ENCODE measurements at places on chromosomes 7 and 10.

GRCh38 chr7:79984210-79984609 is 150.4 kb upstream of the GNAI1 start:
- DNase-seq: no peak

- DNase-seq: no peak
Measured at GRCh38 chr7:156616269-156617202, 24.0 kb upstream of the RNF32 start.

- no peak for DNase-seq
Measured at GRCh38 chr10:90193240-90193985, 492.0 kb downstream of the KIF20B start.

DNA sequence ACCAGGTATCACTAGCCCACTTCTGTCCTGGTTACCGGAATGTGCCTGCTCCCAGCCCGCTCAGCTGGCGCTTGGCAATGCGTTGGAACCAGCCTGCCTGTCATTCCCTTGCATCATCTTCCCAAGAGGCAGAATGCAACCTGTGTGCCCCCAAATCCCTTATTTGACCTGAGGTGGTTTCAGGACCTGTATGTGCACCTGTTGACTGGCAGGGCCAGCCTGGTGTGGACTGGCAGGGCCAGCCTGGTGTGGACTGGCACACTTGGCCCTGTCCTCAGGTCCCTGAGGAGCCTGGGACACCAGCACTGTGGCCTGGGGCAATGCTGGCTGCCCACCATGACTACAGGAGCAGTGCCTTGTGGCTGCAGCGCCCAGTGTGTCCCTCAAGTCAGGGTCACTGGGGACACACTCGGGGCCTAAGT is 38.2 kb downstream of the ZNF467 start:
- DNase-seq: no peak

- DNase-seq: no peak
Measured at GRCh38 chr10:91090761-91091529, 129.5 kb upstream of the PCGF5 start.

DNA sequence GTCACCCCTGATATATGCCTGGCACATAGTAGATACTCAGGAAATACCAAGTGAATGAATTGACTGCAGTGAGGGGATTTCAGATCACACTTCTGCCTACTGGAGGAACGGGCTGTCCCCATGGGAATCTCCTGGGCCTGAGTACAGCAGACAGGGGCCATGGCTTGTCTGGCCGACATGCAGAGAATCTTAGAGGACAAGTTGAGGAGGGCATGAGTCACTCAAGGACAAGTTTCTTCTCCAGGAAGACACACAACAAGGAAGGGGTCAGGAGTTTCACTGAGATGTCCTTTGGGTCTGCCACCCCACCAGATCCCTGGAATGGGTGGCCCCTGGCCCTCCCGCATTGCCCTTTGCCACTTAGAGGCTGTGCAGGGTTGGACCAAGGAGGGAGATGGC is 20.7 kb downstream of the PLPP4 start:
- no peak for DNase-seq

- DNase-seq: no peak
Measured at GRCh38 chr7:130908345-130909160, 174.5 kb upstream of the KLF14 start.

DNA sequence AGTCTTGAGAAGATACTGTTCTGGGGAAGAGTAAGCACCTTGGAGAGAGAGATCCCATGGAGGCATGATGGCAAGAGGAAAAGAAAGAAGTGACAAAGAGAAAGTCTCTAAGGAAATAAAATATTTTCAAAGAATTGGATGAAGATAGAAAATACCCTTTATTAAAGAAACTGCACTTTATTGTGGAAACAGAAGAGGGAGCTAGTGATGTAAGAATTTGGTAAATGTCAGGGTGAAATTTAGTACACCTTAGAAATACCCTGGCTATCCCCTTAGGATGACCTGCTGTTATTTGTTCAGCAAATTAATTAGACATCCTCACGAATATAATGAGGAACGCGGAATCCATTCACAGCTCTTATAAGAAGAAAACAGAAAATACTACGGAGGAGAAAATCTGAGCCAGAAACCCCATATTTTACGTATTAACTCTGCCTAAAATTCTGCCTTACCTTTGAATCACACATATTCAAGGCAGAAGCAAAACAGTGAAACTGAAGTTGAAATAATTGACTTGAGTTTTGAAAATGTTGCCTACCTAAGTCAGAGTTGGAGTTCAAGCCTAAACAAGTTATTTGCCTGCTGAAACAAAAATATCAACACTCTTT is 90.7 kb downstream of the TFPI2 start:
- no peak for DNase-seq

DNA sequence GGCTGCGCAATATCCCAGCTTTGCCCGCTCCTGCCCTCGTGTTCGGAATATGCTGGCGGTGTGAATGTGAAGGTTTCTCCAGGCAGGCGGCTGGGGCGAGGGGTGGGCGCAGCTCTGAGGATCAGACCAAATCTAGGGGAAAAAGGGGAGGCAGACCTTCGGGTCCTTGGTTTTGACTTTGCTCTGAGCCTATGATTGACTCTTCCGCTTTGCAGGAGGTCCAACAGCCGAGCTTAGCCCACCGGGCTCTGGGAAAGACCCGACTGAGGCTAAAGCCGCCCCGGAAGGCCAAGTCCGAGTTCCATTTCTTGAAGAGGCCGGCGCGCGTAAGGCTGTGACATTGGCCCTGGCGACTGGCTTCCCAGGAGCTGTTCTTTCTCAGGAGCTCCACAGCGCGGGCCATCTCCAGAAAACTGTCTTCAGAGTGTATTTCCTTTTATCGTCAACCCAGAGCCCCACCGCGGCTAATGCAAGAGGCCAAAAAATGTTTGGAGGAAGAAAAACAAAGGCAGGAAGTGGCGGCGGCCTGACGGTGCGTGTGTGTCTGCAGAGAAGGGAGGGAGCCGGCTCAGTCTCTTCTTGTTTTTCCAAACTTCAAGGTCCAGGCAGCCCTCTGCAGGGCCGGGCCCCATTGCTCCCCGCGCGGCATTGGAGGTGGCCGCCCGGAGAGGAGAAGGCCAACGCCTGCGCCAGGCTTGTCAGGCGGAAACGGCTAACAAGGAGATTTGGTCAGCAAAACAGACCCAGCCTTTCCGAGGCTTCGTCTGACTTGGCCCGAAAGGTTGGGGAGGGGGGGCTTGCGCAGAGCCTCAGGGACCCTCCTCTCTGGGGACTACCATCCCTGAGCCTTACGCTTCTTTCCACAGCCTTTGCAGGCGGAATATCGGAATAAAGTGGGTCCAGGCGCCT is 3.6 kb upstream of the HOXA11 start:
- no peak for DNase-seq

GRCh38 chr10:3139216-3139910 is 33.2 kb downstream of the PITRM1 start:
- DNase-seq: no peak

GRCh38 chr7:113797420-113798010 is 121.3 kb downstream of the PPP1R3A start:
- no peak for DNase-seq
